ENCODE measurements at places on chromosomes 11 and 22.

- DNase-seq, result no peak
Observed at GRCh38 chr11:60428517-60428916, 855 bp upstream of the MS4A5 start.

- DNase-seq, result no peak
Observed at GRCh38 chr11:97893612-97894011, 1127.1 kb upstream of the CNTN5 start.

DNA sequence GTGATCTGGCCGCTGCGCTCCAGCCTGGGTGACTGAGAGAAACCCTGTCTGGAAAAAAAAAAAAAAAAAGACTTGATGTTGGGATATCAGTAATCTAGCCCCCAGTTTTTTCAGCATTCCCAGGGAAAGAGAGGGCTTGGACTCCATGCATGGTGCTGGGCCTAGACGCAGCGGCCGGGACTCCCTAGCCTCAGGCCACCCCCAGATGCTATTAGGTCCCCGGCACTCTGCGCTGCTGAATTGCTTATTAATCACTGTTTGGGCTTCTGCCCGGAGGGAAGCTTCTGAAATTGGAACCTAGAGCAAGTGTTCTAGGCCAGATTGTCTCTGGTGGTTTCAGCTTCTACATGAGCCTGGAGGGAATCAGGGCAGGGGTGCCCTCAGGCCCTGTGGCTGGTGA, 39.0 kb downstream of the SLCO2B1 start:
- DNase-seq, result no peak

GRCh38 chr22:16932577-16932976, 75.4 kb downstream of the GAB4 start:
- no peak for DNase-seq

DNA sequence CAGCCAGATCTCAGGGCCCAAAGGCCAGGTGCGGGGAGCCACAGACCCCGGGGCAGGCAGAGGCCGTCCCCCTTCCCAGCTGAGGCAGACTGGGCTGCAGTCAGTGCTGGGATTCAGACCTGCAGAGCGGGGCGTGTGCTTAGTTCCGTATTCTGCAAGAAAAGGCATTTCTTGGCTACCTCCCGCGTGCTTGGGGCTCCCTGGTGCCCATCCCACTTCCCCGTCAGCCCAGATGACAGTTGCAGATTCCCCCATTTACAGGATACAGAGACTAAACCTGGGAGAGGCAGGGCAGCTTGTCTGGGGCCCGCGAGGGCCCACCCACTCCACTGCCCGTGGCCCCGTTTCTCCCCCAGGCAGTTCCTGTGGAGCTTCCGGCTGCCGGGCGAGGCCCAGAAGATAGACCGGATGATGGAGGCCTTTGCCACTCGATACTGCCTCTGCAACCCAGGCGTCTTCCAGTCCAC, 18.3 kb downstream of the CYTH4 start:
- DNase-seq, result no peak

- no peak for DNase-seq
Observed at GRCh38 chr11:27280140-27280539, 82.9 kb downstream of the CCDC34 start.
